ENCODE measurements at places on chromosomes 6 and 20.
A peak's percentile ranks its signal among the peaks of the same experiment; 100 is the strongest.

GRCh38 chr20:63641146-63641791, 12.0 kb downstream of the STMN3 start:
- DNase-seq: no peak

DNA sequence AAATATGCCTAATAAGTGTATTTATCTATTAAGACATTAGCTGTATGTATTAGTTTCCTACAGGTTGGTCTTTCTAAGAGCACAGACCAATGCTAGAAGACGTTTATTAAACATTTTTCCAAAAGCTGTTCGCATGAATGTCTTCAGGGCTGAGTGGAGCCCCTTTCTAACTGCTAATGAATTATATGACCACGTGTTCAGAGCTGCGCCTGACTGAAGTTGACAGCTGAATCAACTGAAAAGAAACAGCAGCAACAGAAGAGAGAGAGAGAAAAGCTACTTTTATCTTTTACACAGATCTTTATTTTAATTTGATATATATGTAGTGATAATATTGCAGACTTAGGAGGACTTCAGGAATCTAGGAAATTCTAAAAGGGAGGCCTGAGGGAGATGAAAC, 75.2 kb upstream of the ARID1B start:
- no peak for DNase-seq

- DNase-seq: peak; percentile 76
Observed at GRCh38 chr20:62616728-62617621, 25.3 kb upstream of the SLCO4A1 start.

- no peak for DNase-seq
Observed at GRCh38 chr20:39632757-39633156, 670.6 kb downstream of the DHX35 start.
